AG10803 (cell line): ENCODE measurements at places on chromosomes 5 and 9.

DNA sequence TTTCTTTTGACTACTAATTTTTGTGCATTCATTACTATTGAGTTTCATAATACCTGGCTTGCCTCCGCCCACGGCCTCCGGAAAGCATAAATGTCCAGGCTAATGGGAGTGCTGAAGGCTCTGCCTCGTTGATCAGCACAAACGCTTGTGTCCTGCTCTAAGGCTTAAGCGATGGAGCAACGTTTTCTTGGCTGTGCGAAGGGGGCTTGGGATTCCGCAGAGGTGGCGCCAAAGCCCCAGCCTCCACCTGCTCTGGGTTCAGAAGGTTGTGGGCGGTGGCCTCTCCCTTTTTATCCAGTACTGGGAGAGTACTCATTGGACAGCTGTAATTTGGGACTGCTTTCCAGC, 19.7 kb downstream of the ANXA2R start:
- no peak for DNase-seq

- peak; percentile 67 for DNase-seq
These were observed 194.5 kb downstream of the NR3C1 start for GRCh38 chr5:143208781-143209510.

- no peak for DNase-seq
These were observed 6.5 kb downstream of the HMGXB3 start for GRCh38 chr5:150007050-150007449.

GRCh38 chr5:114316167-114316566, 45.7 kb upstream of the KCNN2 start:
- no peak for DNase-seq

GRCh38 chr5:109324351-109324750, 85.4 kb downstream of the PJA2 start:
- DNase-seq: no peak

GRCh38 chr5:172334641-172335040, 51.1 kb upstream of the UBTD2 start:
- no peak for DNase-seq

GRCh38 chr5:31898036-31898632, 259.2 kb downstream of the PDZD2 start:
- DNase-seq: no peak

- DNase-seq: no peak
These were observed 6.3 kb downstream of the DOLK start for GRCh38 chr9:128940946-128941755.

DNA sequence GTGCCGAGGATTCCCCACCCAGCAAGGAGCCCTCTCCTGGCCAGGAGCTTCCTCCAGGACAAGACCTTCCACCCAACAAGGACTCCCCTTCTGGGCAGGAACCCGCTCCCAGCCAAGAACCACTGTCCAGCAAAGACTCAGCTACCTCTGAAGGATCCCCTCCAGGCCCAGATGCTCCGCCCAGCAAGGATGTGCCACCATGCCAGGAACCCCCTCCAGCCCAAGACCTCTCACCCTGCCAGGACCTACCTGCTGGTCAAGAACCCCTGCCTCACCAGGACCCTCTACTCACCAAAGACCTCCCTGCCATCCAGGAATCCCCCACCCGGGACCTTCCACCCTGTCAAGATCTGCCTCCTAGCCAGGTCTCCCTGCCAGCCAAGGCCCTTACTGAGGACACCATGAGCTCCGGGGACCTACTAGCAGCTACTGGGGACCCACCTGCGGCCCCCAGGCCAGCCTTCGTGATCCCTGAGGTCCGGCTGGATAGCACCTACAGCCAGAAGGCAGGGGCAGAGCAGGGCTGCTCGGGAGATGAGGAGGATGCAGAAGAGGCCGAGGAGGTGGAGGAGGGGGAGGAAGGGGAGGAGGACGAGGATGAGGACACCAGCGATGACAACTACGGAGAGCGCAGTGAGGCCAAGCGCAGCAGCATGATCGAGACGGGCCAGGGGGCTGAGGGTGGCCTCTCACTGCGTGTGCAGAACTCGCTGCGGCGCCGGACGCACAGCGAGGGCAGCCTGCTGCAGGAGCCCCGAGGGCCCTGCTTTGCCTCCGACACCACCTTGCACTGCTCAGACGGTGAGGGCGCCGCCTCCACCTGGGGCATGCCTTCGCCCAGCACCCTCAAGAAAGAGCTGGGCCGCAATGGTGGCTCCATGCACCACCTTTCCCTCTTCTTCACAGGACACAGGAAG, 120.2 kb downstream of the RGS3 start:
- no peak for DNase-seq

- DNase-seq: peak; percentile 38
These were observed 83.5 kb downstream of the FEM1C start for GRCh38 chr5:115461093-115461492.

GRCh38 chr9:124437086-124437485, 13.2 kb upstream of the ADGRD2 start:
- DNase-seq: no peak

GRCh38 chr9:92746567-92747458, 17.8 kb downstream of the BICD2 start:
- DNase-seq: no peak

- DNase-seq: no peak
These were observed 662.7 kb upstream of the RGMB start for GRCh38 chr5:98110791-98111190.

DNA sequence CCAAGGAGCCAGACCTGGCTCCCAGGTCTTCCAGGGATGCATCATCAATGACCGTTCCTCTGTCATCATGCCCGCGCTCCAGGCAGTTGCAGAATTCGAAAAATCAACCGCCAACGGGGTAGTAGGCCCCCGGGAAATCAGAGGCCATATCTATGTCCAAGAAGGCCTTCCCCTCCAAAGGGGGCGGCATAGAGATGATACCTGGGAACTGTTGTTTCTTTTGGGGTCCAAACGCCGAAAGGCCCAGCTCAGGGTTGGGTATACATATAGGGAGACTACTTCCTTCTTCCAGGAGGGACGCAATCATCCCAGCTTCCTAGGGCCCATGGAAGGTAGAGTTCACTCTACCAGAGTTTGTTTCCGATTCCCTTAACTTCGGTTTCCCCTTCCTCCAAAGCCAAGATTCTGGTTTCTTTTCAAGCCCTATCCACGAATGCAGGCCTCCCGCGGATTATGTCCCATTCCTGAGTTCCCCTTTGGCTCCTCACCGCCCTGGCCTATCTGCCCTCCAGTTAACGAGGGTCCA, 754 bp downstream of the DCAF12 start:
- DNase-seq: peak; percentile 11

- no peak for DNase-seq
These were observed 20.3 kb upstream of the TENT4A start for GRCh38 chr5:6692906-6693305.

DNA sequence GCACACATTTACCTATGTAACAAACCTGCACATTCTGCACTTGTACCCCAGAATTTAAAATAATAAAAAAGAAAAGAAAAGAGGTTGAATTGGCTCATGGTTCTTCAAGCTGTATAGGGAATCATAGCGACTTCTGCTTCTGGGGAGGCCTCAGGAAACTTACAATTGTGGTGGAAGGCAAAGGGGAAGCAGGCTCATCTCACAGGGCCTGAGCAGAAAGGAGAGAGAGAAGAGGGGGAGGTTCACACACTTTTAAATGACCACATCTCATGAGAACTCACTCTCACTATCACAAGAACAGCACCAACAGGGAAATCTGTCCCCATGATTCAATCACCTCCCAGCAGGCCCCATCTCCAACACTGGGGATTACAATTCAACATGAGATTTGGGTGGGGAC, 214.6 kb downstream of the CDK5RAP2 start:
- no peak for DNase-seq

DNA sequence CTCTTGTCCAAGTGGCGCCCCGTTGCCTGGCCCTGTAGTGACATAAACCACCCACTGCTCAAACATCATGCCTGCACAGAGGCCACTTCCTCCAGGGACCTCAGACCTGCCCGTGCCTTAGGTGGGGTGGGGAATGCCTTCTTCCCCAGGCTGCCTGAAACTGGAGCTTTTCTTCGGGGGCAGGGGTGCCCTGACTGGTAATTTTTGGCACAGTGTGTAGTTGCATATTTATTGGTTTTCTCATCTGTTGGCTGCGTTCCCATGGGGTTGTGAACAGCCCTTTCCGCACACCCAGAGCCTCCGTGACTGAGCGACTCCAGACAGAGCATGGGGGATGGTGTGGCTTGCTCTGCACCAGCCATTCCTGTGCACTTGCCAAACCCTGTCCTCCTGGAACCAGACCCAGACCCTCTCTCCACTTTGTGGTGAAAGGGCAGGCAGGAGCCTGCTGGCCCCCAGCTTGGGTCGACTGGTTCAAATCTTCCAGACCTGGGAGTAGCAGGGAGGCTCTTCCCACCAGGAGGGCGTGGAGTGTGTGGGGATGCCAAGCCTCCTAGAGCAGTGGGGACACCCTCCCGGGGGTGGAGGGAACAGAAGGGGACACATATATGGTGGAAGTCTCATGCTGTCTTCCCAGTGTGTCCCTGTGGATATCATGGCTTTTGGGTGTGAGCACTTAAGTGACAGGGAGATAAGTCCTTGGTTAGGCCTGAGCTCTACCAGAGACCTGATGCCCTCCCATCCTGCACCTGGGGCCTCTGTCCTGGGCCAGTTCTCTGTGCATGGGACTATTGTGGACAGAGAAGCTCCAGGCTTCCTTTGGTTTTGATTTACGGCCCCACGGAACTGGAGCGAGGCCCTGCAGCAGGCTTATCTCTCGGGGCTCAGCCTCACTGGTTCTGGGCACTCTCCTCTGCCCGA, 39.6 kb downstream of the WNK2 start:
- DNase-seq: peak; percentile 63

DNA sequence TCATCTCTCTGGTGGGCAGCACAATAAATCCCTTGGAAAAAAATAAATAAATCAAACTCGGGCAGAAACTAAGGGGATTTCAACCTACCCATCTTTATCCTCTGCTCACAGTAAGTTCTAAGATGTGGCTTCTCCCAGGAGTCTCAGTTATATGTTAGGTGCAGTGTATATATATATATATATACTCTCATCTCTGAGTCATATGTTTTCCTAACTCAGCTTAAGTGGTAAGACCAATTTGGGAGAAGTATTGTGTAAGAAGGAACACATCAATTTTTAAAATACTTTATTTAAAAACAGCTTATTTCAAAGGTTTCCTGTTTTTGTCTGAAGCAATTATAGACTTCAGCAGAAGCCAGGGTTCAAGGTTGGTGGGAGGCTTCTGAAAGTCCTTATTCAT, 20.3 kb upstream of the OSMR start:
- peak; percentile 44 for DNase-seq

DNA sequence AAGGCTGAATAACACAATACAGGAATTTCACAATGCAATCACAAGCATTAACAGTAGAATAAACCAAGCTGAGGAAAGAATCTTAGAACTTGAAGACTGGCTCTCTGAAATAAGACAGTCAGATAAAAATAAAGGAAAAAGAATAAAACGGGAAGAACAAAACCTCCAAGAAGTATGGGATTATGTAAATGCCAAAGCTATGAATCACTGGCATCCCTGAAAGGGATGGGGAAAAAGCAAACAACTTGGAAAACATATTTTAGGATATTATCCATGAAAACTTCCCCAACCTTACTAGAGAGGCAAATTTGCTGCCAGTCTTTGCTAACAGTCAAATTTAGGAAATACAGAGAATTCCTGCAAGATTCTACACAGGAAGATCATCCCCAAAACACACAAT, 157.9 kb downstream of the ALDH1A1 start:
- no peak for DNase-seq

DNA sequence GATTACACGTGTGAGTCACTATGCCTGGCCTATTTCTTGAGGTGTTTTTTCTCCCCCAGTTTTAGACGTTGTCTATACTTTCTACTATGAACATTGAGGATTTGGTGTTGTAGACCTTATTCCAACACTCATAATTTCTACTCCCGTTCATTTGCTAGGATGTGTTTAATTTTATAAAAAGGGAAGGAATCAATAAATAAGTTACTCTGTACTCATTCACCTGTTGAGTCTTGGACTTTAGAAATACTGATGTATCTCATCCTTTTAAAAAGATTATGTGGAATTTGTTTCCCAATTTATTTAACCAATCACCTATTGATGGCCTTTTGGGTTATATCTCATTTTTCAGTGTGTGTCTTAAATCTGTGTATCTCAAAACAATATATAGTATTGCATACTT, 3.2 kb downstream of the CDK7 start:
- DNase-seq: no peak

DNA sequence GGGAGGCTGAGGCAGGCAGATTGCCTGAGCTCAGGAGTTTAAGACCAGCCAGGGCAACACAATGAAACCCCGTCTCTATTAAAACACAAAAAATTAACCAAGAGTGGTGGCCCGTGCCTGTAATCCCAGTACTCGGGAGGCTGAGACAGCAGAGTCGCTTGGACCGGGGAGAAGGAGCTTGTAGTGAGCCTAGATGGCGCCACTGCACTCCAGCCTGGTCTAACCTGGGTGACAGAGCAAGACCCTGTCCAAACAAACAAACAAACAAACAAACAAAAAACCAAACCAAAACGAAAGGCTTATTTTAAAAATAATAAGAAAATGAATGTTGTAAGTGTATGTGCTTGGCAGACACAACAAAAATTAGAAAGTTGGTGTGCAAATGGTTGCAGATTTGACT, 536.3 kb upstream of the PTPRD start:
- DNase-seq: no peak

DNA sequence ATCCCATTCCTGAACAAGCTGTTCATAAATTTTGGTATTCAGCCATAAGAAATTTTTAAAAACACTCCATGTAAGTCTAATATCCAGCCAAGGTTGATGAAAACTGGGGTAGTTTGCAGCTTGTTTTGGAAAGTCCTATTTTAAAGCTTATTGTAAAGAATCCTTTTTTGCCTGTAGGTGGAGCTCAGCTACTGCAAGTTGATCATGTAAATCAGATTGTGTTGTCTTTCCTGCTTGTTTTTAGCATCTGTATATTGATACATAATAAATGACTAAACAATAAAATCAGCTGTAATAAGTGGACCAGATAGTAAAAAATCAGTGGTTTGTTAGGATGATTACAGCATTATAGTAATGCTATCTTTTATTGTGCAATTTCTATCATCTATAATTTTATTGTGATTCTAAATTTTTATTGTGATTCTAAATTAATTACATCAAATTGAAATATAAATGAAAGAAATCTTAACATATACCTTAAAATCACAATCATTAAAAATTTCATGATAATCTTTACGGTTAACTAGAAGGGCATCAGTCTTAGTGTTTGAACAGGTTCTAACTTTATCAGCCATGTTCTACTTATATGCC, 42.4 kb downstream of the CWC27 start:
- peak; percentile 75 for DNase-seq

DNA sequence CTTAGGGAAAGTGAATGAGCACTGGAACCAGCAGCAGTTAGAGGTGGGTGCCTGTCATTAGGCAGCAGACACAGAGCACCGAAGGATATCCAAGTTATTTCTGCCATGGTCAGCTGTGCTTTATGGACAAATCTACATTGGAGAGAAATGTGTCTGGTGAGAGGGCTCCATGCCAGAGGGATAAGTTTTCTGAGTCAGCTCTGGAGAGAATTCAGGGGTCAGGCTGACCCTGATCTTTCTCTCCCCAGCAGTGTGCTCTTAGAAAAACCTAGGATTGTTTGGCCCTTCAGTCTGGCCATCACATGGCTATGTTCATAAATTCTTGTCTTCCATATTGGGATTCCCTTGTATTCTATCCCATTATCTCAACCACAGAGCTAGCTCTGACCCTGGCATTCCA, 8.9 kb upstream of the IL17B start:
- peak; percentile 66 for DNase-seq

GRCh38 chr5:157162919-157163510, 3.0 kb downstream of the GARIN3 start:
- no peak for DNase-seq

- no peak for DNase-seq
These were observed 47.0 kb downstream of the IQGAP2 start for GRCh38 chr5:76450054-76450453.

- DNase-seq: no peak
These were observed 317.3 kb upstream of the PRR16 start for GRCh38 chr5:120146787-120147186.

- peak; percentile 33 for DNase-seq
These were observed 7.5 kb downstream of the ZNF608 start for GRCh38 chr5:124738681-124739633.
